ENCODE measurements at places on chromosomes 7 and 10.

DNA sequence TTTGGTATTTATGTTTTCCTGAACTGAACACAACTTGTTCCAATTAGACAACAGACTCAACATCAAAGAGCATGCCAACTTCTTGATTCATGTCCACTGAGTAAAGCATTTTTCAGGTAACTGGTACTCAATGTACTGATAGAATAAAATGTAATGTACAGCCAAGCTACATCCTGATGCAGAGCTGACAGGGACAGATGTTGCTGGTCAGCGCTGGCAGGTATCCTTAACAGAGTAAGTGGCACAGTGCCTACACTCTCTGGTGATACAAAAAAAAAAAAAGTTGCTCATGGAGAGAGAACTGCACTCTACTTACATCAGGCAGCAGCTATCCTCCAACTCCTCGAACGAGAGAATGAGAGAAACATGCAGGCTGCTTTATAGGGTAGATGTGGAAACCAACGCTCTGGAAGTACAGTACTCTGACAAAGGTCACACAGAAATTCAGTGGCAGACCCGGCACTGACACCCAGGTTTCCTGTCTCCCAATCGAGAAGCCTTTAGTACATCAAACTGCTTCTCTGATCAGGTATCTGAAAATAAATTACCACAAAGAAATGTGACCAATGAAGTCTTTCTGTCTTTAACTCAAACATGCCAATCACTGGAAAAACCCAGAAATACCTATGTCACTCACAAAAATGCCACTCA, 4.6 kb downstream of the ITGB1 start:
- DNase-seq = no peak

GRCh38 chr10:65892284-65892683, 1033.6 kb upstream of the LRRTM3 start:
- no peak for DNase-seq

GRCh38 chr7:146709451-146710027, 592.9 kb downstream of the CNTNAP2 start:
- no peak for DNase-seq

DNA sequence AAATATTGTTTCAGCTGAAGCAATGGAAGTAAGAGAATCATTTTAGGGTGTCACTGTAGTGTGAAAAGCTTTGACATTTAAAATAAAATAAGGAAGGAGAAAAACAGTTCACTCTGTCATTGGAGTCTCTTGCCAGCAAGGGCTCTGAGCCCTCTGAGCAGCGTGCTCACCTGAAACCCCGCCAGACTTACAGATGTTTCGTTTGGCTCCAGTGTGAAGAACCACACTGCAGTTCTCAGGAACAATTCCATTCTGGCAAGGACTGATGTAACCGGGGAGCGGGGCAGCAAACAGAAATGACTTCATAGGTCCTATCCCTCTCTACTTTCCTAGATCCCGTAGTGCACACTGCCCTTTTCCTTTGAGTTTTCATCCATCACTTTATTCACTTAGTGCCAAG, 164.3 kb downstream of the CELF2 start:
- DNase-seq = no peak

- peak; percentile 34 for DNase-seq
Measured at GRCh38 chr7:20030915-20031362, 186.2 kb downstream of the MACC1 start.

DNA sequence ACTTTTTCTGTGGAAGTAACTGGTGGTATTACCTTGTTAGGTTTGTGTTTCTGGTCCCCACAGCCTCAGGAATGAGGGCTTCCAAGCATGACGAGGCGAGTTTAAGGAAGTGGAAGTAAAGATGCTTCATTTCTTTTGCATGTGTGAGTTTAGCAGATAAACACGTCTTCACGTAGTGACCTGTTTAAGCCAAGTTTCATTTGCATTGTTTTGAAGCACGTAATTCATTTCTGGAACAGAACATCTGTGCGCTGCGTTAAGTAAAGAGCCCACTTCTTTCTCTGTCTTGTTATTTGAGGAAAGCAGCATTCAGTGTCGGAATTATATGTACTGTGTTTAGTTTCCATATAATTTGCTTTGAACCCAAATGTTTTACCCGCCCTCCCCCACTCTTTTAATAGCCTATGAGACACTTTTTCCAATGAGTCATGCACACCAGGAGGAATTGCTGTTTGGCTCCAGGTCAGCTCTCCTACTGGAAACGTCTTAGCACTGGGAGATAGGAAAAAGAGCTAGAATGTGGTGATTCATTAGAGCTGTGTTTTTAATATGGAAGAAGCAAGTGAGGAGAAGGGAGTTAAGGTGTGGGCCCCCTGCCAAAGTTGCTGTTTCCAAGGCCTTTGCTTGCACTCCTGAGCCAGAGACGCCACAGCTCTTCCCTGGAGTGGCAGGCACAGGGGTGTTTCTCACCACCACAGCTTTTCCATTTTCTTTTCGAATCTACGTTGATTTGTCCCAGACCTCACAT, 36.7 kb downstream of the BTBD16 start:
- DNase-seq = peak; percentile 99

DNA sequence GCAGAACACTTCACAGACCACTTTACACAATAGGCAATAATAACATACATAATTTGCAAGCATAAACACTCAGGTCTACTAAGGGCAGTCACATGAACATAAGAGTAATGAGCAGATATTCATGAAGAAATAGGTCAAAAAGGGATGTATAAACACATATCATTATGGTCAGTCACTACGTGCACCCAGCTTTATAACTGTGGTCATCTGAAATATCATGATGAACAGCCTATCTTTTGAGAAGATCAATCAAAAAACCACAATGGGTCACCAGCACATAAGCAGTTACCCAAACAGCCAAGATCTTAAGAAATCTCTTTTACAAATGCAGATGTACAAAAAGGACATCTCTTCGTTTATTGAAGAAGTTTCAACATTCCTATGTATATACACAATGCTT, 35.5 kb upstream of the DRGX start:
- peak; percentile 6 for DNase-seq

DNA sequence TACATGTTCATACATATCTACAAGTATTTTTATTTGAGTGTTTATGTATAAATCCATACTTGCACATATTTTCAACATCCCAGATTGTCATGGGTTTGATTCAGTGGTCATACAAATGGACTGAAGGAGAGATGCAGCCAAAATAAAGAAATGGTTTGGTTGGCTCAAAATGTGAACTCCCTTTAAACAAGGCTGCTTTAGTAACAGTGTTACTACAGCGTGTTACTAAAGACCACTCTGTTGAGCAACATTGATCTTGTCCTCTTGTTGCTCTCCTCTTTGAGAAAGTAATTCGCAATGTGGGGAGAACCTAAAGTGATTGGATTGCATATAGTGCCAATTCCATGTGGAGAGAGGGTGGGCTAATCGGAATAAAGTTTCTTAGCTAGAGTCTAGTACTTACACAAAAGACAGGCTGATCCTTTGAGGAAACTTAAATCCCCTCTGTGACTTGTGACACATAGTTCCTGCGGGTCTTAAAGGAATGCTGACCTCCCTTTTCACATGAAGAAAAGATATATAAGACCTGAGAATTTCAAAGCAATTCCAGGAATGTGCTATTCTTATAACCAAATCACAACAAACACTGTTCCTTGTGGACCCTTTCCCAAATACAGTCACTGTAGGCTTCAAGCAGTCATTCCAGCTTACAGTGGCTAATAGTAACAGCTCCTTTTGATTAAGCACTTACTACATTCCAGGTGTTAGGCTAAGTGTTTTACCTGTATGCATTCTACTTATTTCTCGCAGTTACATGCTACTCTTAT, 144.3 kb downstream of the FZD1 start:
- no peak for DNase-seq

- peak; percentile 87 for DNase-seq
Measured at GRCh38 chr10:33509231-33509831, 174.9 kb upstream of the NRP1 start.

DNA sequence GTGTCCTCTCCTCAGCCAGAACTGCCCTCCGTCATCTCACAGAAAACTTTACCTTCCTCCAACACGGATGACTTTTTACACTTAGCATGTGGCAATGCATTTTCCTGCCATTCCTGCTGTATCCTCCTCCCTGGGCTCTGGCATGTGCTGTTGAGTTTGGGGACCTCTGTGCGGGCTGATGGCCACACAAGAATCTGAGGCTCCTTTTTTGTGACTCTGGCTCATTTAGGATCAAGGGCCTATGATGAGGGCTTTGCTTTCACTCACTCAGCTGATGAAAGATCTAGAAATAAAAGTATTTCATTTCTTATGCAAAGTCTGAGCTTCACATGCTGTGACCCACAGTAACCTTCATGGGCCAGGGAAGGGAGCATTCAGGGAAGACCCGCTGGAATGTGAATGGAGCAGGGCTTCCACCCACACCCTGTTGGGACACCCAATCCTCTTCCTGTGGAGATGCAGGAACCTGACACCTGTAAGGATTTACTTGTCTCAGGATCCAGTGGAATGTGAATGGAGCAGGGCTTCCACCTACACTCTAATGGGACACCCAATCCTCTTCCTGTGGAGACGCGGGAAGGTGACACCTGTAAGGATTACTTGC, 500.3 kb upstream of the MKI67 start:
- DNase-seq = no peak

DNA sequence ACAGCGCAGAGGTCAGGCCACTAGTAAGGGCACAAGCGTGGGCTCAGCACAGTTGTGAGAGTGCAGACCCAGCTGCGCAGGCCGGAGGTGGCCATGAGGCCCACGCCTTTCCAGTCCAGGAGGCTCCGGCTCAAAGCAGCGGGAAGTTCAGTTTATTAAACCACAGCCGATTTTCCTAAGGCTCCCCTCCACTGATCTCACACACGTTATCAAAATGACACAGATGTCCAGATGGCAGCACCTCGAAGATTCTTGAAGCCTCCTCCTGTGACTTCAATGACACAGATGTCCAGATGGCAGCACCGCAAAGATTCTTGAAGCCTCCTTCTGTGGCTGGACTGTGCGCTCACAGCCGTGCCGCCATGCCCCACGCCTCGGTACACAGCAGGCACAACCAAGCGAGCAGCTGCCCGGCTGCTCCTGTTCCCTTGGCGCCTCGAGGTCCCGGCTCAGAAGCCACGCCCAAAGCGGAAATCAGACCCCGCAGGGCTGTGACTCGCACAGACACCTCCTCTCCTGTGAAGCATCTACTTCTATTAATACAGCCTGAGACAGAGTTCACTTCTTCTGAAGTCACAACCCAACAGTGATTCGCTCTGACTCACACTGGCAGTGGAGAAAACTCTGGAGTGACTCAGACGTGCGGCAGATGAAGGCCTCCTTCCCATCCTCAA, 122.7 kb downstream of the MAD1L1 start:
- peak; percentile 94 for DNase-seq

DNA sequence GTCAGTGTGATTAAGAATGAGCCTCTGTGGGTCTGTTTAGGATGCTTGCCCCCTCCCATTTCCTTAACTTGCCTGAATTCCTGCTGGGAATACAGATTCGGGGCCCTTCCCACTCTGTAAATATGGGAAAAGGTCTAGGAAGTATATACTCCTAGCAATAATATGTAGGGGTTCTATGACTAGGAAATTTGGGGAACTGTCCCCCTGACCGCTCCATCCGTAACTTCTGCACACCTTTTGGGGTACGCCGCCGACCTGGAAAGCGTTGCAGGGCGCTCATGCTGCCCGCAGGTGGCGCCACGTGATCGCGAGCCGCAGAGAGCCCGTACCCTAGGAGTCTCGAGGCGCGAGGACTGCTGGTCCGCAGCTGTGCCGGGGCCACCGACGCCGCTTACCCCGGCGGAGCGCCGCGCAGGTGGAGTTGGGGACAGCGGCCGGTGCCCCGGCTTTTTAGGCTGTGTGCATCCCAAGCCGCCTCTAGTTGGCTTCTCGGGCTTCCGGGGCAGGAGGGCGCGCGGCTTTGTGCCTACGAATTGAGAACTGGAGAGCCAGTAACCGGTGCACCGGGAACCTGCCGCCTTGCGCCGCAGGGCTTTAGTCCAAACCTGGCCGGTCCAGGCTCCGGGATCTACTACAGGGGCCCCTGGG, 656 bp upstream of the CNNM2 start:
- peak; percentile 71 for DNase-seq

GRCh38 chr7:13414661-13415107, 574.8 kb downstream of the ETV1 start:
- DNase-seq = no peak

DNA sequence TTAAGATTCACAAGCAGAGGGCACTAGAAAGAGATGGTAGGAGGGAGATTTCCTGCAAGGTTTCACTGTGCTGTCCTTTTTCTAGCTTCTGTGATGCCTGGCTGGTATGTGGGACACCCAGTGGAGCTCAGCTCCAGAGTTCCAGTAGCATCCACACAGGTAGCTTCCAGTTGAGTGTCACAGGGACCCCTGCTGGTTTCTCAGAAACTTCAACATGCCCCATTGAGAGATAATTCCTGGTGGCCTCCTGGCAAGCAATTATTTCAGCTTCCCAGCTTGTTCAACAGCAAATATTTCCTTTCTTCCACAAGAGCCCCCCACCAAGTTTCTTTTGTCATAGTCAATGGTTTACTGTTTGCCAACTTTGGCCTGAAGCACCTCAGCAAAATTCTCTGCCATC, 858.7 kb downstream of the REEP3 start:
- DNase-seq = no peak

GRCh38 chr7:44327981-44328380, 2.6 kb upstream of the CAMK2B start:
- no peak for DNase-seq

DNA sequence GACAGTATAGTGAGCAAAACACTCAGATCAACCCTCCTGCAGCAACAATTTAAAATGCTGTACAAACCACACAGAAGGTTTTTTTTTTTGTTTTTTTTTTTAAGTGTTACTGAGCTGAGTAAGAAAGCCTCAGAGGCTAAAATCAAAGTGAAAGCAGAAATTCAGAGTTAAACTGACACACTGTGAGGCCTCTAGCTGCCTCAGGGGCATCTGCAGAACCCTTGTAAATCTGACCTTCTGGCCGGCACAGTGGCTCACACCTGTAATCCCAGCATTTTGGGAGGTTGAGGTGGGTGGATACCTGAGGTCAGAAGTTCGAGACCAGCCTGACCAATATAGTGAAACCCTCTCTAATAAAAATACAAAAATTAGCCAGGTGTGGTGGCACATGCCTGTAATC, 7.4 kb upstream of the GNA12 start:
- DNase-seq = no peak

DNA sequence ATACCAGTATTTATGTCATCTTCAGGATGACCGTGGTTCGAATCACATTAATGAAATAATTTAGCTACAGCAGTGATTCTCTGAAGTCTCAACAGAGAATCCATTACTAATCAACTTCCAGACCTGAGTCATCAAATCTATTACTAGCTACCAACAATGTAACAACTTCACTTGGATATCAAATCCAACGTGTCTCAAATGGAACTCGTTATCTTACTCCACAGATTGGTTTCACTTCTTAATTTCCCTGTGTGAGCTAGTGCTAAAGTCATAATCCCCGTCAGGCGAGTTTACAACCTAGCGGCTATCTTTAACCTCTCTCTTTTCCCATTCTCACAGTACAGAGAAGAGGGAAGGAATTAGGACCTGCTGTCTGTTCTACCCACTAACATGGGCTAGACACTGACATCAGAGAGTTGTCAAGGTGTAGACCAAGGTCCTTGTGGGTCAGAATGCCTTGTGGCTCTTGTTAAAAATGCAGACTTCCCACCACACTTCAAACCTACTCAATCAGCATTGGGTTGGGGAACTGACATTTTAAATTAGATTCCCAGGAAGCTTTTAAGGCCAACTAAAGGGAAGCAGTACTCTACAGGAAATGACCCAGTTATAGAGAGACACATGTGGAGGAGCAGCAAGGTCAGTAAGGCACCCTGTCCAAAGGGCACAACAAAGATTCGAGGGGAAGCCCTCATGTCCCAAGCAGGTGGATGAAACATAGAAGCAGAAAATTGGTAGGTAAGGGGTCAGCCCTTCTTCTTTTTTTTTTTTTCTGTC, 57.3 kb upstream of the GSAP start:
- DNase-seq = no peak
